NCI-H187 treated with DMSO at 0.1 percent for 48 hours (cell line): ENCODE measurements at places on chromosomes 1 and 21.

- no peak for DNase-seq
Observed at GRCh38 chr1:14294860-14295536, 303.5 kb upstream of the KAZN start.

- no peak for DNase-seq
Observed at GRCh38 chr1:240258910-240259309, 167.2 kb downstream of the FMN2 start.

DNA sequence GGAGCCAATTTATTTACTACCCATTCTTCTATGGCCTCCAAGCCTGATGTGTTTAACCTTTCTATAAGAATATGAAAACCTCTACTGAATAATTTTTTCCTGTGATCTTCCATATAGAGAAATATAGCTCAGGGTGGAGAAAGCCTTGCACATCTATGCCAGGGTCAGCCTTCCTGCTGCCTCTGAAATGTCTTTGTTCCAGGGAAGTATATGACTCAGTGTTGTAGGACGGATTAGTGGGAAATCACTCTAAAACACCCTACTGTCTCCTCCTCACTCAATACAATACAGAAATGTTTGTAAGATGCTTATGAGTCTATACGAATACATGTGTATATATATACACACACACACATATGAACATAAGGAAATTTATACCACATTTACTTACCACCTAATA lies 1044.9 kb downstream of the BRINP3 start:
- no peak for DNase-seq

DNA sequence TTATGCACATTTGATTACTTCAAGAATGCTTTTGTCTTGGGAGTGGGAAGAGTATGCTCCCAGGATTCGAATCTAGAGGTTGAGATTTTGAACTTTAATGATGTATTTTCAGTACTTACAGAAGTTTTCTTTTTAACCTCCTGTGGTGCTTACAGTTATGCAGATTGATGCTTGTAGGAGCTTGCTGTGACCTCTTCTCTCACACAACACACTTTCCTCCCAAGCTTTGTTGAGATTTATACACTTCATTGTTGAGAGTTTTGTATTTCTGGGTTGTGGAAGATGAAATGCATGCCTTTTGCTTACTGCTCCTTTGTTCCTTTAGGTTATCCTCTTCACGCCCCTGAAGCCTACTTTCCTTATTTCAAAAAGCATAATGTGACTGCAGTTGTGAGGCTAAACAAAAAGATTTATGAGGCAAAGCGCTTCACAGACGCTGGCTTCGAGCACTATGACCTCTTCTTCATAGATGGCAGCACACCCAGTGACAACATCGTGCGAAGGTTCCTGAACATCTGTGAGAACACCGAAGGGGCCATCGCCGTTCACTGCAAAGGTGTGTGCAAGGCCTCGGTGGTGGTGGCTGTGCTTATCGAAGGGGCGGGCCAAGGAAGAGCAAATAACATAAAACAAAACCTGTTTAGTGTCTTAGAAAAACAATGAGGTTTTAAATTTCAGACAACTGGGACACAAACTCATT lies 75.5 kb upstream of the GPR88 start:
- DNase-seq = no peak

GRCh38 chr1:46136711-46137110 lies 4.3 kb upstream of the PIK3R3 start:
- DNase-seq = no peak

DNA sequence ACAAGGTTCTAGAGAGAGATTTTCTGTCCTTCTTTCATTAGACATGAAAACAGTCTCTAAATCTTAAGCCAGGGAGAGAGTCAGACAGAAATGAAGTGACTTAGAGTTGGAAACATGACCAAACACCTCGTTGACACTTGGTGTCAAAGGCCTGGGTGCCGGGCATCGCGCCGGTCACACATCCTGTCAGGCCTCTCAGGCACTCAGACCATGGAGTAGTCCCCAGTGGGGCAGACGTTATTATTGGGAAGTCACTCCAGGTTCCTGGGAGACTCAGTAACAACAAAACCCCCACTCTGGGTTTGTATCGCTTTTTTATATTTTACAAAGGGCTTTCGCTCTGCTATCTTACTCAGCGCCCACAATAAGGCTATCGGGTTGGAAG lies 25.8 kb downstream of the KCNN3 start:
- DNase-seq = no peak

GRCh38 chr1:234515411-234515810 lies 36.4 kb upstream of the TARBP1 start:
- DNase-seq = no peak

DNA sequence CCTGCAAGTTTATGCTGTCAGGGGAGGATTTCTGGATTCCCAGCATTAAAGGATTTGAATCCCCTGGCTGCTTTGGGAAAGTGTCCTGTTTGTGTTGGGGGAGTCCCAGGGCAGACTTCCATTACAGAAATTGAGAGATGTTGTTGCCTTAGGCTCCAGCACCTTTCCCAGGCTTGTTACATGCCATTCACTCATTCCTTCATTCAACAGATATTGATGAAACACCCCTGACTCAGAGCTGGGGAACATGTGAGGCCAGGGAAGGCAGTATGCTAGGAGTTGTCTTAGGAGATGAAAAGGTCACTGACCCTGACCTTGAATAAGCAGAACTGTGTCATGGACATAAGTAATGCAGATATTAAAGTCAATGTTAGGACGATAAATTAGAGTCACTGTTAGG lies 161.7 kb downstream of the NTMT2 start:
- no peak for DNase-seq

DNA sequence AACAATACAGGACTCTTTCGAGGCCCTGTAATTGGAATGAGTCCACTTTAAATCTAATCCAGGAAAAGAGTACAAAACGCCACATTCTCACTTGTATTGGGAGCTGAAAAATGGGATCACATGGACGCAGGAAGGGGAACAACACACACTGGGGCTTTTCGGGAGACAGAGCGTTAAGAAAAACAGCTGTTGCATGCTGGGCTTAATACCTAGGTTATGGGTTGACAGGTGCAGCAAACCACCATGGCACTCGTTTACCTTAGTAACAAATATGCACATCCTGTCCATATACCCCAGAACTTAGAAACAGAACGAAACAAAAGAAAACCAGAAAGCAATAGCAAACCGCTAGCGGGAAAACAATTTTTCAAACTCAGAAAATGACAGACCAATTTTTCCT lies 1532.7 kb upstream of the TPTE start:
- DNase-seq = no peak

DNA sequence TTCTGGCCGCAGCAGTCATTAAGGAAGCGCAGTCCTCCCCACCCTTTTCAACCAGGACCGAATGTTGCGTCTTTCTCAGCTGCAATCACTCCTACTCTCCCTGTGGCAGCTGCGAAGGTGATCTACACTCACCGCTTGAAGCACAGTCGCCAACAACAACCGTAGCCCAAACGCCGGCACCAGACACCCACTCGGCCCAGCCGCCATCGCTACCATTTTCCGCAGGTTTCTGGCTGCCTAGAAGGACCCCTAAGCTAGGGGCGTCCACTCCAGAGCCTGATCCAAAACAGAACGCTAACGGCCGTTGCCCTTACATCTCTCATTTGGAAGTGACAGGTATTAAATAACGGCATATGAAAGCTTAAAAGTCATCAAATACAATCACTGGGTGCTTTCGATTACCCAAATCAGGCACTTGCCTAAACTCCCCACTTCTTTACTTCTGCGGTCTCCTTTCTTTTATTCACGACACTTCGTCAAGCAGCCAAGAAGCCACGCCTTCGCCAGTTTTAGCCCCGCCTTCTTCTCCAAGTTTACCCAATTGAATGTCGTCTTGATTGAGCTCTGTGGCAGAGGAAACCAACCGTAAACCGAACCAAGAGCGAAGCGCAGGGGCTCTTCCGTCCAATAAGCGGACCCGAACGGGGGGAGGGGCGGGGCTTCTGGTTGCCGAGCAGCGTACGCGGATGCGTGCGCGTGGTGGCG lies at the start of gene SELENOF:
SELENOF (minus strand) TSS at position 231 of the 705 bp plus-strand sequence; CDS start at position 216, 15 bp downstream.
- DNase-seq = peak; percentile 94

DNA sequence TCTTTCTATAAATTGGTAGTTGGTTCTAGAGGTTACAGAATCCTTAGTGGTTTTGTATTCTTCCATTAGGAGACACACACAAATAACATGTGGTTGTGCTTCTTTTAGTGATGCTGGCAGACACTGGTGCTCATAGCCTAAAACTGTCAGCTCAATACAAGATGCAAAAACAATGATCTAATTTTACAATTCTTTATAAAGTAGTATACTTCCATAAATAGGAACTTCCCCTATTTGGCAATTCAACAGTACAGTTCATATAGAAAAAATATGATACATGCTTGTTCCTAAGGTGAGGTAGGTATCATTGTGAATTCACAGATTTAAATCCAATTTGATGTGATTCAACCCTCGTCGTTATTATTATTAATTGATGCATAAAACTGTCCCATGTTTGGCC lies 20.8 kb upstream of the CCDC17 start:
- no peak for DNase-seq

GRCh38 chr1:7953850-7954609 lies 7.5 kb upstream of the PARK7 start:
- DNase-seq = peak; percentile 16
